Activated CD8-positive, alpha-beta memory T cell treated with anti-CD3 and anti-CD28 coated beads for 1 hour (primary cell): ENCODE measurements at places on chromosomes 16 and 17.

DNA sequence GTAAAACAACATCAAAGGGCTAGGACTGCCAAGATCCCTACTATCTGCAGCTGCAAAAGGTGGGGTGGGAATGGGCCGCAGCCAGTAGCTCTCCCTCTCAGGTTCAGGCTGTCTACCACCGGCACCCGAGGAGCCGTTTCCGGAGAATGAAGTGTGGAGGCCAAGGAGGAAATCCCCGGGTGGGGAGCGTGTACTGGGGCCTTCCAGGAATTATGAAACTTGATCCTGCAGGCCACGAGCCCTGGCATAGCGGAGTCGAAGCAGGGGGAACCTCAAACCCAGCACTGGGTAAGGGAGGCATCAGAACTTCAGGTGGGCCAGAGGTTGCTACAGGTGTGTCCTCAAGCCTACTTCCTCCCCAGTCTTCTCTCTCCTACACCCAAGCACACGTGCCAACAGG lies 5.1 kb downstream of the INPP5K start:
- no peak for DNase-seq

DNA sequence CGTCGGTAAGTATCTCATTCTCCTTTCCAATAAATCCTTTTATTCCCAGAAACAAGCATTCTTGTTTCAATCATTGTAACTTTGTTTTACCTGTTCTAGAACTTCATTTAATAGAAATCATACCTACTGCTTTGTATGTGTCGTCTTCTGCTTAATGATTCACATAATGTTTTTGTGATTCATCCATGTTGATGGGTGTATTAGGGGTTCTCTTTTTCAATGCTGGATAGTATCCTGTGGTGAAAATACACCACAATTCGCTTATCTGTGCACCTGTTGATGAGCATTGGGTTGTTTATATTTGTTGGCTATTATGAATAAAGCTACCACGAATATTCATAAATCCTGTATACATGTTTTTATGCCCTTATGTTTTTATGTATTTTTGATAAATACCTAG lies 703.2 kb downstream of the MAF start:
- no peak for DNase-seq

GRCh38 chr16:56625943-56626654 lies 518 bp downstream of the MT1E start:
- DNase-seq: no peak

DNA sequence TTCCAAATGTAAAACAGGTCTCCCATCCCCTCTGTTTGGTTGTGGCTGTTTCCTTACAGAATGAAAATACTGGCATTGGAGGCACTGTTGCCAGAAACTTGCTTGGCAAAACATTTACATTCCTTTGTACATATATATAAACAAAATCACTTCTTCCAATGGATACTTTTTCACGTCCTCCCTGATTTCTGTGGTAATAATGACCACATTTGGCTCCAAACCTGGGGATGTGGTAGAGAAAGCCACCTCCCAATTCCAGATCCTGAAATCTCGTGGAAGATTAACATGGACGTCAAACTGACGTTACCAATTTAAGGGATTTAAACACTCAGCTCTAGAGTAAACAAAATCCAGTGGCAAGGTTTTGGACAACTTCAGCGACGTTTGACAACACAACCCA lies 370.8 kb upstream of the ZFHX3 start:
- no peak for DNase-seq

GRCh38 chr16:2082983-2083364 lies 35.2 kb downstream of the TSC2 start:
- no peak for DNase-seq

DNA sequence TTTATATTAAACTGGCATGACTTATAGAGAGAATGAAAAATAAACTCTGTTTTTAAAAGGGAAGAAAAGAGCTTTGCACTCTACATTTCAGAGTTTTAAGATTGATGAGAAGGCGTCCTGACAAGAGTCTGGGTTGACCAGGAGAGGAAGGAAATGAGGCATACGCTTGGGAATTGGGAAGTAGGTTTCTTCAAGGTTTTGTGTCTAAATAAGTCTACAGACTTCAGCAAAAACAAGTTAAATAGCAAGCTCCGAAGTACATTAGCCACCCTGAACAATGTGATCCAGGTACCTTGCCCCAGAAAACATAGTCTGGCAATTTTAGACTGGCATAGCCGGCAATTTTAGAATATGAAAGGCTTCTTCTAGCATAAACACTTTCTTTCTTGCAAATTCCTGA lies 28.5 kb upstream of the CCDC182 start:
- no peak for DNase-seq

DNA sequence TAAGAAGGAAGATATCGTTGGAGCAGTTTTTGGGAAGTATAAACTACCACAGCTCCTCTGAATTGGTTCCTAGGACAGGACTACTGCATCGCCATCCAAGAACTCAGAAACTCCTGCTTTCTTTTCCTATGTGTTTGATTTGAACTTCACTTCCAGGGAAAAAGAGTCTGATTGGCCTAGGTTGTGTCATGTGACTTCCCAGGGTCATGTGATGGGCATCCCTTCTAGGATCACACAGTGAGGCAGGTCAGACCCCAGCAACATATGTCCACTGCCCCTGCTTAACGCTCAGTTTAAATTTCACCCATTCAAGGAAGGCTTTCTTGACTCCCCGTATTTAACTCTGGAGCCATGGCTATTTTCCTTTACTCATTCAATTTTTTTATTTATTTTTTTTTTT lies 445.2 kb upstream of the SALL1 start:
- no peak for DNase-seq

DNA sequence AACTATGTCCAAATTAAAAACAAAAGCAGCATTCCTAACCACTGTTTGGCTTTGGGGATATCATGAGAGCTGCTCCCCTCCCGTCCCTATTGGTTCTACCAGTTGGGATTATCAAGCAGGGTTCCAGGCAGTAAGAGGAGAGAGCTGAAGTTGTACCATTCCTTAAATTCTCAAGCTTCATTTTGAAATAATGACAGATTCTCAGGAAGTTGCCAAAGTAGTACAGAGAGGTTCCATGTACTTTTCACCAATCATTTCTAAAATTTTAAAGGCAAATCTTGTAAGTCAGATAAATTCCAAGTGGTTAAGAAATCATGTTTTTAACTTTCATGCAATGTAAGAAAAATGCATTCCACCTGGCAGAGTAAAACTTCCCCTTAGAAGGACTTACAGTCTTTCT lies 36.9 kb downstream of the TEX2 start:
- DNase-seq: no peak

- DNase-seq: no peak
Measured at GRCh38 chr16:85570213-85570734, 42.8 kb upstream of the GSE1 start.

DNA sequence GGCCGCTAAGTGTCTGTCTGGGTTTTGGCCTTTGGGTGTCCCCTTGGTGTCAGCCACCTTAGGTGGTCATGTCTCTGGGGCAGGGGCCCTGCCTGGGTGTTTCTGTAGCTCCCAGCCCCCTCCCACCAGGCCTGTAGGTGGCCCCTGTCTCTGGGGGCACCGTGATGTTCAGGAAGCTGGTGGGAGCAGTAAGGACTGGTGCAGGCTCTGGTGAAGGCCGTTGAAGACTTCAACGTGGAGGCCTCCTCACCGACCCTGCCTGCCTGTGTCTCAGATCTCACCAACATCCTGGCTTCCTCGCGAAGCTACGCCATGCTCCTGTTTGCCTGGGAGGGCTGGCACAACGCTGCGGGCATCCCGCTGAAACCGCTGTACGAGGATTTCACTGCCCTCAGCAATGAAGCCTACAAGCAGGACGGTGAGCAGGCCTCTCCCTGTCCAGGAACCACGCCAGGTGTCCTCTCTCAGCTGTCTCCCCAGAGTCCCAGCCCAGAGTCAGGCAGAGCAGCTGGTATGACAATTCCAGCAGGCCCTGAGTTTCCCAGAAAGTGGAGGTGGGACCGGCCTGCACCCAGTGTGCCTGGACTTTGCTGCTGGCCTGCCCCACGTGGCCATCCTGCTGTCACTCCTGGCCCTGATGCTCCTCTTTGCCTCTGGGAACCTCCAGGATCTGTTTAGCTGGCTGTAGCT lies 2.8 kb downstream of the ACE start:
- DNase-seq: no peak

DNA sequence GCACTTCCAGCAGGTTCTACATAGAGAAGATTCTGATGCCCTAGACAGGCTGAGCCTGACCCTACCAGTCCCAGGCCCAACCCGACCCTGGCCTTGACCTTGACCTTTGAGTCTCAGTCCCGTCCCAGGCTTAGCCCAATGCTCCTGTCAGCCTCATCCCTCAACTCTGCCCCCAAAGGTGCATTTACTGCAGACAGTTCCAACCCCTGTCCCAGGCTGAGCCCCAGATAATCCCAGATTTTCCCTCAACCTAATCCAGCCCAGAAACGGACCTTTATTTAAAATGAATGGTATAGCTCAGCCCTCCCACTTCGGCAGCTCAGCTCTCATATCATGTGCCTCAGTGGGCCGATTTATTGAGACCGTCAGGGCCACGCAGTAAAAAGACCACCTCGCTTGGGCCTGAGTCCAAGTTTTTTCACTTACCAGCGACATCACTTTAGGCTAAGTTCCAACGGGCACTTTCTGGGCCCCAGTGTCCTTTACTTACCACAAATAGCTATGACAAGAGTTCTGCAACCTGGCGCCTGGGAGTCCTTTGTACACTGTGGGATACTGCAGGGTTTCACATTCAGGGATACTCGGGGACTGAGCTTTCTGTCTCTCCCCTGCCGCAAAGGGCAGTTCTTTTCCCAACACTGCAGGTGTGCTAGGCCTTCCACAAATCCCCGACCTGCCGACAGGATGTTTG lies 89.5 kb downstream of the WSCD1 start:
- no peak for DNase-seq
